ENCODE measurements at places on chromosomes 12 and 14.

DNA sequence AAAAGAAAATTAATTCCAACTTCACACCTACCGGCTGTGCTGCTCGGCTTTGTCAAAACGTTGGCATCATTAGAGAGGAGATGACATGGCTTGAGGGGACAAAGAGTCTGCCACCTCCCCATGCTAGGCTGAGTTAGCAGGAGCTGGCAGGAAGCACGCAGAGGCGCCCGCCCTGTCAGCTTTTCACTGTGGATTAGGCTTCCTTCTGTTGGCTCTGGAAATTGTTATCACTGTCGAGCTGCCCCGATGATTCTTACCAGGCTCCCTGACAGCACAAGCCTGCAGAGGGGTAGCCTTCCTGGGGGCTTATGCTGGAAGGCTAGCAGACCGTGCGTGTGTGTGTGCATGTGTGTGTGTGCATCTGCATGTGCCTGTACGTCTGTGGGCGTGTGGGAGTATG is 490.9 kb upstream of the TBX3 start:
- DNase-seq, result no peak

DNA sequence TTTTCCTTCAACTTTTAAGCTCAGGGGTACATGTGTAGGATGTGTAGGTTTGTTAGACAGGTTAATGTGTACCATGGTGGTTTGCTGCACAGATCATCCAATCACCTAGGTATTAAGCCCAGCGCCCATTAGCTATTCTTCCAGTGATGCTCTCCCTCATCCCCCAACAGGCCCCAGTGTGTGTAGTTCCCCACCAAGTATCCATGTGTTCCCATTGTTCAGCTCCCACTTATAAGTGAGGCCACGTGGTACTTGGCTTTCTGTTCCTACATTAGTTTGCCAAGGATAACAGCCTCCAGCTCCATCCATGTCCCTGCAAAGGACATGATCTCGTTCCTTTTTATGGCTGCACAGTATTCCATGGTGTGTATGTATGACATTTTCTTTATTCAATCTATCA is 48.6 kb upstream of the YARS2 start:
- no peak for DNase-seq

DNA sequence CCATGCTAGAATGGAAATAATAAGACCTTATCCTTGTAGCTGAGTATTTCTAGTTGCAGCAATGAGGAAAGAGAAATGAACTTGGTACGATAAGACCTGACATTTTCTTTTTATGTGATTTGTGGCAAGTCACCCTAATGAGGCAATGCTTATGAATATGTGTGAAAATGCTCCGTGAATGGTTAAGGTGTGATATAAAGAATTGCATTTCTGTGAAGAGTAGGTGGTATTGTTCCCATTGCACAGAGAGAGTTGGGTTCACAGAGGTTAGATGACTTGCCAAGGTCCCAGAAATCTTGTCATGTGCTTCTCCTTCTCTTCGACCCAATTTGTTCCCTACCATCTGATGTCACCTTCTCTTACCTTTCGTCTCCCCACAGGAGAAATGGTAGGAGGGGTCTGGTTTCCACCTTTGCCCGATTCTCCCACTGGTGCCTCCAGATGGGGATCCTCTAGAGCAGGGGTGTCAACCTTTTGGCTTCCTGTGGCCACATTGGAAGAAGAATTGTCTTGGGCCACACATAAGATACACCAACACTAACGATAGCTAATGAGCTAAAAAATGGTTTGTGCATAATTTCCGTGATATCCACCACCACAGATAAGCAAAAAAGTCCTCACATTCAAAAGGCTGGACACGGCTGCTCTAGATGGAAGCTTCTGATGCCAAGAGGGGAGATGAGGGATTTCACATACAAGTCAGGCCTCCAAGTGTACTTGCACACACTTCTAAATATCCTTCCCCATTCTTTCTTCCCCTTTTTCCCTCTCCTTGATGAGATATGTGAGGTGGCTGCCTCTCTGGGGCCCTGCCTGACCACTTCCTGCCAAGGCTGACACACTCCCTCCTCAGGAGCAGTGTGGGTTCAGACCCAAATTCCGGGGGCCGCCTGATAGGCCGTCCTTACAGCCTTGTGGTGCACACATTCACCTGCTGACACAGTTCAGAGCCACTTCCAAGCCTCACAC is 96.1 kb downstream of the PLXNC1 start:
- no peak for DNase-seq

DNA sequence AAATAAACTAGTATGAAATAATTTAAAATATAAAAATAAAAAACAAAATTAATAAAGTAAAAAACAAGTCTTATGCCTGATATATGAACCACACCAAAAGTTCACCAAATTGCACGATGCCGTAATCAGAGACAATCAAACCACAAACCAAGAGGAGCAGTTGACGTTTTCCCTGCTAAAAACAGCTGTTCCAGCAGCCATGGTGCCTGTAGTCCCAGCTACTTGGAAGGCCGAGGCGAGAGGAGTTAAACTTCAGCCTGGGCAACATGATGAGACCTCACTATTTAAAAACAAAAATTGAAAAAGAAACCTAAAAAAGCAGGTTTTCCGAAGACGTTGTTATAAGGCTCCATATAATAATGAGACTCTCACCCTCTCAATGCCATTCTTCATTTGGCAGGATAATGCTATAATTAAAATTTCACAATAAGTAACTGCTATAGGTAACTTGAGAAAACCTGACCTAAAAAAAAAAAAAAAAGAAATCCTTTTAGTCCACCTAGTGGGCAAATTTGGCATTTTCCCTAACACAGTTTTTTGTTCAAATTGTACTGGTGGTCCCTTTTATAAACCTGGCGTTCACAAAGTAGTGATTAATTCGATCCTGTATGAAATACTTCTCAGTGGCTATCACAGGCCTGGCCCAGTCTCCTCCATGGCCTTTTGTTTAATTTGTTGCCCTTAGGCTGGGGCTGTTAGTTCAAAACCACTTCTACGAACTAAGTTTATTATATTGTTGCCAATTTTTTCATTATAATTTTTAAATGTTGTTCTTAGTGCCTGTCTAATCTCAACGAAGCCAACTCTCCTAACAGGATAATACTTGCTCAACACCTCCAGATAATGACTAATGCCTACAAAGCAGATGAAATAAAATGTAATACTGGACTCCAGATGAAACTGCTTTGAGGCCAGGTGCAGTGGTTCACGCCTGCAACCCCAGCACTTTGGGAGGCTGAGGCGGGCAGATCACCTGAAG is 62.1 kb downstream of the TNFAIP2 start:
- no peak for DNase-seq

DNA sequence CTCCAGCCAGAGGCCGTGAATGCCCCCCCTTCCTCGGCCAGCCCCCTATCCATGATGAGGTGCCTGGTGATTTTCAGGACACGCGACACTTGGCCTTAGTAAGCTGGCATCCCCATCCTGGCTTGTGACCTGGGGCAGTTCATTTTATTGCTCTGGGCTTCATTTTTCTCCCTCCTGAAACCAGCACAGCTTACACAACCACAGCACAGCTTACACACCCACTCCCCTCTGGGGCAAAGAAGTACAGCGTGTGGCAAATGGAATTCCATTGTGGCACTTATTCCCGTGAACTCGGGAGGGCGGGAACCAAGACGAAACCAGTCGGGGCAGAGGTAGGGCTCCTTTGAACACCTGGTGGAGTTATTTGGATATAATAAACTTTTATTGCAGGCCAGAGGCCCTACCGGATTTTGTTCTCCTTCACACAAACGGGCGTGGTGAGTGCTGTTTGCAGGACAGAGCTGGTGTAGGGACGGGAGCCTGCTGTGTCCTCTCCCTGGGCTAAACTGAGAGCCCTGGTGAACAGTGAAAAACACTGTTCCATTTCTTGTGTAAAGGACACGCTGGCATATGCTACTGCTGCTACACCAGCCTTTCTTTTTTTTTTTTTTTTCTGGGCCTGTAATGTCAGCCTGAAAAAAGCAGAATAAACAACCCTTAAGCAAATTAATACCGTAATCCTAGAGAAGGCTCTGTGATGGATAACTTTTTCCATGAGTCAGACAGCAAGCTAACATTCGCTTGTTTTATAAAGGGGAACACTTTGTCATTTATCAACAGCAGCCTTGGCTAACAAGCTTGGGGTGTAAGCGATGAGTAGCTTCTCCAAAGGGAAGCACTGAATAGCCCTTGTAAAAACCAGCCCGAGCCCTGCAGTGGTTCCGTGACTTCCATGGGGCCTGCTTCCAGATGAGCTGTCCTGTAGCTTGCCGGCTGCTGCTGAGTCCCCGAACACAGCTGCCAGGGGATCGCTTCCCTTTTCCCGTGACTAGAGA is 29.3 kb downstream of the CD9 start:
- DNase-seq, result peak; percentile 51

DNA sequence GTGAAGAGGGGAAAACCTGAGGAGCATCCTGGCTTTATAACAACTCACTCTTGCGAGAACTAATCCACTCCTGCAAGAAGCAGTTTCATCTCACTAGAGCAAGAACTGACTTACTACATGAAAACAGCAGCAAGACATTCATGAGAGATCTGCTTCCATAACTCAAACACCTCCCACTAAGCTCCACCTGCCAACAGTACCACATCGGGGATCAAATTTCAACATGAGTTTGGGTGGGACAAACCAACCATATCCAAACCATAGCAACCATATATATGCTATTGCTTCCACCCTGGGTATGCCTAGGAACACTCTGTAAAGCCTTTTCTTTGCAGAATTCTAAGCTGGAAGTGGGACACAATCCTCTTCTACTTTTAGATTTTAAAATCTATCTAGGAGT is 13.9 kb upstream of the AVPR1A start:
- no peak for DNase-seq

DNA sequence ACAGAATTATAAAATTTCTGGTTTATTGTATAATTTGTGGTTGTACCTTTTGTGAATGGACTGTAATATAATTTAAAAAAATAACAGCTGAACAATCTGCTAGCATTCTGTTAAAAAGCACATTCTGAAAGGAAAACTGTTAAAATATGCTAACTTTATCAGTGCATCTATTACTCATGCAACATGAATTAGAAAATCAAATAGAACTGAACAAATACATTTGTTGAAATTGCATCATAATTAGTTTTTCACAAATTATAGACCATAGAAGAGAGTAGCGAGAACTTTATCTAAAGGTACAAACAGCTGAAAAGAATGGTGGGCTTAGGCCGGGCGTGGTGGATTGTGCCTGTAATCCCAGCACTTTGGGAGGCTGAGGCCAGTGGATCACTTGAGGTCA is 33.0 kb downstream of the PTPN21 start:
- DNase-seq, result no peak

- no peak for DNase-seq
Measured at GRCh38 chr14:39762576-39763401, 330.6 kb upstream of the FBXO33 start.

GRCh38 chr12:93434256-93434865 is 7.4 kb downstream of the UBE2N start:
- DNase-seq, result no peak

- DNase-seq, result peak; percentile 40
Measured at GRCh38 chr14:105168496-105168978, at the start of gene JAG2. Gene JAG2 (minus strand): TSS chr14:105168776. CDS start chr14:105168420, 356 bp downstream.

- DNase-seq, result no peak
Measured at GRCh38 chr12:114697243-114697716, 13.3 kb upstream of the TBX3 start.

DNA sequence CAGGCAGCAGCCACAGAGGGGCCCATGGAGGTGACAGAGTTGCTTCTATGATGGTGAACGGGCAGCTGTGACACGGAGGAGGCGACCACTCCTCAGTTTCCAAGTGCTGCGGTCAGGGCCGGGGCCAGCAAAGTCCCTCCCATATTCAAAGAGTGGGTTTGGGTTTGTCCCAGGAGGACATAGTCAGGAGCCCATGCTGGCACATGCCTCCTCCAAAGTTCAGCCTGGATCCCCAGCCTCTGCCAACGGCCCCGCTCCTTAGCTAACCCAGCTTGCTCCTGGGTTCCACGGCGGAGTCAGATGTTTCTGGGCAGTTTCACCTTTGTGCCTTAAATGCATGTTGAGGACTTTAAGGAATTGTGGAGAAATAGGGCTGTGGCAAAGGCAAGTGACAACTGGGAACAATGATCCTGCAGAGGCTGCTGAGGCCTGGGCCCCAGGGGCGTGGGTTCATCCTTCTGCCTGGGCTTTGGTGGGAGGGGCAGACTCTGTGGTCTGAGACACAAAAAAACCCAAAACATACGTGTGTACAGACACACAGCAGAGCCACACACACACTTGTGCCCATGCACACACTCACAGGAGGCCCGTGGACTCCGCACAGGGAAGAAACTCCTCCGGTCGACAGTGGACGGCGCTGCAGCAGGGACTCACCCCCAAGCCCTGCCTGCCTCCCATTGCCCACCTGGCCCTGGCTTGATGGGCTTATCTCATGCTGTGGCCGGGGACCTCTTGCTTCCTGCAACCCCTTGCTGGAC is 399.4 kb downstream of the TMEM121 start:
- DNase-seq, result no peak

GRCh38 chr12:82089369-82090121 is 268.6 kb downstream of the CCDC59 start:
- no peak for DNase-seq

GRCh38 chr14:59215322-59215721 is 26.9 kb downstream of the DAAM1 start:
- DNase-seq, result peak; percentile 65

DNA sequence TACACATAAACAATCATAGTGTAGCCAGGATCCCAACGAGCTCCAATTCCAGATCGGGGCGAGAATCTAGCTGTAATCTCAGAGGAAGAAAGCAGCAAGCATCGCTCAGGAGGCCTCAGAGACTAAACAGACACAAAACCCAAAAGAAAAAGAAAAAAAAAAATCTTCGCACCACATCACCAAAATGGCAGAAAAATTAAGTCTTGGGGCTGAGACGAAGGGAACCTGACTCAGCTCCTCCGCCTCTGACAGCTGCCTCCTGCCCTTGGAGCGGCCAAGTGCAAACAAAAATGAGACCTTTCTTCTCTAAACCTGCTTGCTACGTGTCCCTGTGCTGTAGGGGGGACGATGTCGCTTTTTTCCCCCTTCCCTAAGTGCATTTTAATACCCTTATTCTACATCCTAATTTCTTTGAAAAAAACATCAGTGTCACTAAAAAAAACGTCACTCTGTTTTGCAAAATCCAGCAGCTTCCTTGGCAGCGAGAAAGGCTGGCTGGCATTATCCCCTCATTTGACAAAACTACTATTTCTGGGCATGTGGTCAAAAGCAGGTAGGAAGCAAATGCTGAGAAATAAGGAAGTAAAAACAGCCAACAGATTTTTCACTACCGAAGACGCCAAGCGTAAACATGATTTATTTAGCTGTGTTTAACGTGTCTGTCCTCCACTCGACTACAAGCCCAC is 30.5 kb downstream of the BCL11B start:
- DNase-seq, result peak; percentile 15

DNA sequence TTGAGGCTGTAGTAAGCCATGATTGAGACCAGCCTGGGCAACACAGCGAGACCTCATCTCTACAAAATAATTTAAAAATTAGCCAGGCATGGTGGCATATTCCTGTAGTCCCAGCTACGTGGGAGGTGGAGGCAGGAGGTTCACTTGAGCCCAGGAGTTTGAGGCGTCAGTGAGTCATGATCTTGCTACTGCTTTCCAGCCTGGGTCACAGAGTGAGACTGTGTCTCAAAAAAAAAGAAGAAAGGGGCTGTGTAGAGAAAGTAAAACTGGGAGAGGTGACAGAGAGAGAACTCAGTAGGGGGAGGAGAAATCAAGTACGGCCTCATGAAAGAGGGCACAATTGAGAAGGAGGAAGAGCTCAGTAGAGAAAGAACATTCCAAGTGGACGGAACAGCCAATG is 12.4 kb downstream of the TECPR2 start:
- DNase-seq, result no peak

- DNase-seq, result no peak
Measured at GRCh38 chr12:57756406-57757341, 1.8 kb downstream of the MARCHF9 start.

GRCh38 chr14:39451811-39452210 is 19.6 kb upstream of the FBXO33 start:
- no peak for DNase-seq

All from posterior cingulate gyrus (tissue), 11 donors.